Tongue (tissue), 3 donors: ENCODE measurements at places on chromosomes 7 and 10. TPM values are rescaled to one million over a fixed set of nuclear protein-coding genes. Genes with fewer than 3 reads are reported as not detected.

The MEOX2 gene
- total RNA-seq = 53.2 TPM

The OR6B1 gene
- not detected for total RNA-seq

The TMEM236 gene
- total RNA-seq = 0.10 TPM

The ABCC2 gene
- total RNA-seq = 0.72 TPM

The FFAR4 gene
- total RNA-seq = not detected

The RET gene
- total RNA-seq = 12.0 TPM

The SEMA3E gene
- 3.1 TPM for total RNA-seq

The TMEM176A gene
- 13.6 TPM for total RNA-seq

The MTURN gene
- 126 TPM for total RNA-seq
